ENCODE measurements at places on chromosomes 1 and 21.
A peak's percentile ranks its signal among the peaks of the same experiment; 100 is the strongest.

GRCh38 chr21:30408782-30409494 lies 13.1 kb downstream of the KRTAP13-1 start:
- peak; percentile 32 for DNase-seq

- DNase-seq = no peak
These were observed 117.0 kb upstream of the NFIA start for GRCh38 chr1:60965280-60965854.

DNA sequence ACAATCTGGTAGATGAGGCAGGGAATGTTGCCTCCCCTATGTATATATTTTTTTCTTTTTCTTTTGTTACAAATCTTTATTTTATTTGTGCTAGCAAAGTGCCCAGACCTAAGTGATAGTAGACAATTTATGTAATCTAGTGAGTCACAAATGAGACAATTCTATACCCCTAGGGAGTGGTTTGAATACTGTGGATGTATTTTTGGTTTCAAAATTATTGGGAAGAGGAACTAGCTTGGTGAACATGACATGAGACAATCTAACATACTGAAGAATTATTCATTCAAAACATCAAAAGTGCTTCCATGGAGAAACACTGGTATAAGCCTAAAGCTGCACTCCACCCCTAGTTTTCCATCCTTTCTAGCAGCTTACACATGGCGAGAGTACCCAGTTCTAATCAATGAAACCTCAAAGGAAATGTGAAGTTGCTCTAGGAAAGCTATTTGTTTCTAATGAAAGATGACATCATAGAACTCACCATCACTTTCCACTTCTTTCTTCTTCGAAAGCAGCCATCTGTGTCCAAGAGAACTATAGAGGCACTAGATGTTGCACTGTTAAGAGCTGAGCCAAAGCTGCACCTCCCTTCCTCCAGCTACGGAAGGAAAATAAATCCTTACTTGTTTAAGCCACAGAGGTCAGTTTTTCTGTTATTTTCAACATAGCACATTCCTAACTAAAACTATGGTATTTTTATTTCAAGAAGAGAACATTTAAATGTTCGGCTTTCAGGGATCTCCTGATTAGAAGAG lies 764.6 kb downstream of the LTN1 start:
- no peak for DNase-seq

GRCh38 chr1:43953361-43953760 lies 6.6 kb downstream of the IPO13 start:
- no peak for DNase-seq

DNA sequence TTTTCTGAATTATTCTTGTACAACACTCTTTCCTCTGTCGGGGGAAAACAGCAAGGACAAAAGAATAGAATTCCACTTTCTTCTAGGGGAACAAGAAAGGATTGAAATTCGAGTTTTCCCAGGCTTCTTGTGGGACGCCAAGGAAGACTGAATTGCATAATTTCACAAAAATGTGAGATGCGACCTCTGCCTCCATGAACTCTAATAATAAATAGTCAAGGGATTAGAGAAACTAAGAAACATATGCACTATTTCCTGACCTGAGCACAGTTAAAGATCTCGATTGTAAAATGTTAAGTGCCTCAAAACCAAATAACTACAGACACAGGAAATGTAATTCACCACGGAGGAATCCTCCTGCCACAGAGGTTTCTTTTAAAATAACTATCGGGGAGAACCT lies 117.3 kb upstream of the MARK1 start:
- DNase-seq = peak; percentile 65
